ENCODE measurements at places on chromosomes 13 and 19. TPM values are rescaled to one million over a fixed set of nuclear protein-coding genes. Genes with fewer than 3 reads are reported as not detected.

Gene HIF3A
- 2.7 TPM for polyA plus RNA-seq

Gene STAP2
- polyA plus RNA-seq: 6.7 TPM

GRCh38 chr19:32017176-32017953 is 328.0 kb upstream of the ZNF507 start:
- no peaks in the 10 kb centered on the region for H3K4me1 ChIP-seq
- DNase-seq: no peak

DNA sequence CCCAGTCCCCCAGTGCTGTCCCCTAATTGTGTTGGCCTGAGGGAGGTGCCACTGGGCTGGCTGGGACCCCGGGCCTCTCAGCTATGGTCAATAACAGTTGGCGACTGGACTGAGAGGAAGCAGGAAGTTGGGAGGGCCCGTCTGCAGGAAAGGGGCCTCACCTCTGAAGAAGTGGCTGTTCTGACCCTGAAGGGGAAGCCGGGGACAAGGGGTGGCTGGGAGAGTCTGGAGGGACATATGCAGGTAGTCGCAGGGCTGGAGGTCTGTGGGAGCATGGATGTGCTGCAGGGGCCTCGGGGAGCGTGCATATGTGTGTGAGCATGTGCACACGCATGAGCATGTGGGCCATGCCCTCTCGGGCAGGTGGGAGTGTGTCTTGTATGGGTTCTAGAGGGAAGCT is 5.9 kb downstream of the PKN1 start:
- H3K36me3 ChIP-seq: peaks cover 30% of the 10 kb centered on the region
- H3K27ac ChIP-seq: no peak overlapping the region
- H3K27me3 ChIP-seq: no peaks in the 10 kb centered on the region
- no peak for DNase-seq
- peaks cover 43% of the 10 kb centered on the region for H3K4me1 ChIP-seq
- H3K4me3 ChIP-seq: no peak overlapping the region

Measured in adrenal gland (tissue), 19 donors.